ENCODE measurements at places on chromosomes 6 and 20. TPM values are rescaled to one million over a fixed set of nuclear protein-coding genes. Genes with fewer than 3 reads are reported as not detected.

- no peaks in the 10 kb centered on the region for H3K36me3 ChIP-seq
- no peak overlapping the region for H3K4me3 ChIP-seq
- H3K4me1 ChIP-seq: no peaks in the 10 kb centered on the region
- no peak for DNase-seq
Observed at GRCh38 chr6:130313206-130313605, 52.6 kb upstream of the TMEM200A start.

- no peaks in the 10 kb centered on the region for H3K27me3 ChIP-seq
- no peak overlapping the region for H3K27ac ChIP-seq
- H3K4me1 ChIP-seq: no peaks in the 10 kb centered on the region
- no peaks in the 10 kb centered on the region for H3K36me3 ChIP-seq
Observed at GRCh38 chr6:49257549-49257948, 205.5 kb downstream of the MMUT start.

DNA sequence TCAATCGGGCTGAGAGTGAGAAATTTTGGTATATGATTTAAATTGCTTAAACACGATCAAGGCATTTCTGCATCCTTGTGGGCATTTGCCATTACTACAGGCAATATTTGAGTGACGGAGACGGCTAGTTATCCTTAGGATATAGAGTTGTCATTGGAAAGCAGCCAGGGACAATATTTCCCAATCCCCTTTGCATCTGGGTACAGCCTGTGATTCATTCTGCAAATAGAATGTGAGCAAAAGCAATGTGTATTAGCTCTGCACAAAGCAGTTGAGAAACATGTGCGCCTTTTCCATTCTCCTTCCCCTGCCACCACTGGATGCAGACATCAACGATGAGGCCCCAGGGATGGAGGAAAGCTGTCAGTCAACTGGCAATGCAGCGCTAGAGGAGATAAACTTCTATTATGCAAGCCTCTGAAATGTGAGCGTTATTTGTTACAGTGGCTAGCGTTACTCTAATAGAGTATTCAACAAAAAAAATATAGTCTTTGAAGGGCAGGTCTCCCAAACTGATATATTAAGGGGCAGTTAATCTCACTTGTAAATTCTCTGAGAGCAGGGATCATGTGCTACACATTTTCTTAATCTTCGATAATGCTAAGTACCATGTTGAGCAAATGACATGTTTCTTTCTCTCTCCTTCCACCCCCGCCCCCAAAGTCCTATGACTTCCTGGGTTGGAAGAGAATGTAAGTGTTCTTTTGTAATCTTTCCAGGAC lies 37.1 kb upstream of the NCOA3 start:
- H3K27ac ChIP-seq: no peak overlapping the region
- no peaks in the 10 kb centered on the region for H3K27me3 ChIP-seq

GRCh38 chr20:1881240-1881835 lies 13.9 kb upstream of the SIRPA start:
- no peak overlapping the region for H3K4me3 ChIP-seq
- no peak for DNase-seq
- no peak overlapping the region for H3K27ac ChIP-seq
- H3K4me1 ChIP-seq: peaks cover 10% of the 10 kb centered on the region
- no peaks in the 10 kb centered on the region for H3K27me3 ChIP-seq
- H3K36me3 ChIP-seq: no peaks in the 10 kb centered on the region

- H3K4me3 ChIP-seq: no peak overlapping the region
- peaks cover 16% of the 10 kb centered on the region for H3K27me3 ChIP-seq
- no peaks in the 10 kb centered on the region for H3K4me1 ChIP-seq
- DNase-seq: no peak
Observed at GRCh38 chr6:4449409-4449808, 314.0 kb upstream of the ECI2 start.

GRCh38 chr6:8657522-8657921 lies 222.2 kb upstream of the SLC35B3 start:
- no peak overlapping the region for H3K4me3 ChIP-seq
- no peaks in the 10 kb centered on the region for H3K4me1 ChIP-seq
- H3K36me3 ChIP-seq: no peaks in the 10 kb centered on the region

DNA sequence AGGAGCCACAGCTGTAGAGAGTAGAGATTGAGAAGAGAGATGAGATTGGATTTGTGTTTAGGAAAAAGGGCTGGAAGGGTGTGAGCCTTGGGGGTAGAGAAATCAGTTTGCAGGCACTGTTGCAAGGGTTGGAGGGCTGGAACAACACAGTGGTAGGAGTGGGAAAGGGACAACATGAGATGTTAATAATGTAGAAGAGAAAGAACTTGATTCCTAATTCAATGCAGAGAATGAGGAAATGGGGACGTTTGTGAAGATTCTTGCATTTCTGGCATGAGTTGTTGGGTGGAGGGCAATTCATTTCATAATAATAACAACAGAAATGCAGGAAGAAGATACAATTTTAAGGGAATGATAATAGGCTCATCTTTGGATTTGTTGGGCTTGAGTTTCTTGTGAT lies 141.4 kb upstream of the TBX18 start:
- H3K27ac ChIP-seq: no peak overlapping the region
- H3K27me3 ChIP-seq: no peaks in the 10 kb centered on the region
- no peaks in the 10 kb centered on the region for H3K36me3 ChIP-seq
- no peaks in the 10 kb centered on the region for H3K4me1 ChIP-seq
- no peak for DNase-seq

GRCh38 chr6:11201772-11202512 lies 30.5 kb downstream of the NEDD9 start:
- DNase-seq: no peak
- no peaks in the 10 kb centered on the region for H3K27me3 ChIP-seq
- no peak overlapping the region for H3K27ac ChIP-seq

DNA sequence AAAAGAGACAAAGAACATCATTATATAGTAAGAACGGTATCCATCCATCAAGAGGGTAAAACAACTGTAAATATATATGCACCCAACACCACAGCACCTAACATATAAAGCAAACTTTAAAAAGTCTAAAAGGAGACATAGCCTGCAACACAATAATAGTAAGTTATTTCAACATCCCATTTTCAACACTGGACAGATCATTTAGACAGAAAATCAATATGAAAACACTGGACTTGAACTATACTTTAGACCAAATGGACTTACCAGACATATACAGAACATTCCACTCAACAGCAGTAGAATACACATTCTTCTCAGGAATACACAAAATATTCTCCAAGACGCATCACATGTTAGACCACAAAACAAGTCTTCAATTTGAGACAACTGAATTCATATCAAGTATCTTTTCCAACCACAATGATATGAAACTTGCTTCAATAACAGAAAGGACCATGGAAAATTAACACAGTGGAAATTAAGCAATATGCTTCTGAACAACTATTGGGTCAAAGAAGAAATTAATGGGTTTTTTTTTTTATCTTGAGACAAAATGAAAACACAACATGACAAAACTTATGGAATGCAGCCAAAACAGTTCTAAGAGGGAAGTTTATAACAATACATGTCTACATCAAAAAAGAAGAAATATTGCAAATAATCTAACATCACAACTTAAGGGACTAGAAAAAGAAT lies 23.9 kb upstream of the ASF1A start:
- H3K27ac ChIP-seq: no peak overlapping the region
- H3K27me3 ChIP-seq: no peaks in the 10 kb centered on the region
- peaks cover 7% of the 10 kb centered on the region for H3K36me3 ChIP-seq

DNA sequence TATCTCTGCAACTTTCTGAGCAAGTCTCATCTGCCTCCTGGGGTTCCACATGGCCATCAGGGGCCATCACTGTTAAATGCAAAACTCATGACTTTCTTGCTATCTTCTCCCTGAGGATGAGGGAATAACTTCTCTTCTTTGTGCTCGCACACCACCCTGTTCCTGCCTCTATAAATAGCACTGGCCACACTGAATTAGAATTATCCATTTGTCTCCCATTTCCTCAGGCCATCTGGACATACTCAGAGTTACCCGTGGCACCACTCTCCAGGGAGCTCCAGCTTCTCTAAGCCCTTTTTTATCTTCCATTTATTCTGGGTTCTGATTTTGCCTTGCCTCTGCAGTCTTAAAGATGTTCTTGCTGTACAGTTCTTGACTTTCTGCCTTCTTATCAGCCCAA lies 72.8 kb upstream of the ECI2 start:
- no peak overlapping the region for H3K27ac ChIP-seq
- H3K27me3 ChIP-seq: peaks cover 5% of the 10 kb centered on the region
- peaks cover 18% of the 10 kb centered on the region for H3K4me1 ChIP-seq
- no peak overlapping the region for H3K4me3 ChIP-seq
- DNase-seq: no peak

DNA sequence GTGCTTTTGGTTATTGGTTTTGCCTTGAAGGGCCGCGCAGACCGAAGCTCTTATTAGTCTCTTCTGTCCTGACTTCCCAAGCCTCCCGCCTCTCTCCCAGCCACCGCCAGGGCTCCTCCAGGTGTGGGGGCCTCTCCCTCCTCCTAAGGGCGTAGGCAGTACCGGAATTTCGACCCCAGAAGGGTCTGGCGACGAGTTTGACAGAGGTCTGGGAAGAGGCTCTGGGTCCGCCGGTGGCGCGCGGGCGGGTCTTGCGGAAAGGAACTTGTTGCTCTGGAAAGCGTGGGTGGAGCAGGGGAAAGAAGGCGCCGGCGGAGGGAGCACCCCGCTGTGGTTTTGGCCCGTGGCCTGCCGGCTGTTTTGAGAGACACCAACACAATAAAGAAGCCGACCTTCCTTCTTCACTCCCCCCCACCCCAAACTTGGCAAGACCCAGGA lies 1.8 kb downstream of the PCSK2 start:
- H3K27ac ChIP-seq: no peak overlapping the region
- H3K36me3 ChIP-seq: peaks cover 4% of the 10 kb centered on the region
- H3K27me3 ChIP-seq: peaks cover 54% of the 10 kb centered on the region
- DNase-seq: no peak

GRCh38 chr20:23602699-23603098 lies 3.0 kb downstream of the CST9 start:
- peaks cover 6% of the 10 kb centered on the region for H3K27me3 ChIP-seq
- H3K36me3 ChIP-seq: no peaks in the 10 kb centered on the region
- no peaks in the 10 kb centered on the region for H3K4me1 ChIP-seq
- no peak overlapping the region for H3K4me3 ChIP-seq

Gene FAM209B
- 0.64 TPM for total RNA-seq

Gene TOX2
- 1.2 TPM for total RNA-seq

Gene HSPA1L
- 0.86 TPM for total RNA-seq

Gene IL17F
- total RNA-seq: 2.3 TPM

Gene SSTR4
- total RNA-seq: not detected

Gene MAD2L1BP
- total RNA-seq: 19.8 TPM

Gene OVOL2
- not detected for total RNA-seq
